ENCODE measurements at places on chromosomes 12 and 14. TPM values are rescaled to one million over a fixed set of nuclear protein-coding genes. Genes with fewer than 3 reads are reported as not detected.

GRCh38 chr12:67742461-67742860 is 93.9 kb downstream of the DYRK2 start:
- no peaks in the 10 kb centered on the region for H3K27me3 ChIP-seq
- H3K4me3 ChIP-seq, result no peak overlapping the region
- H3K4me1 ChIP-seq, result no peaks in the 10 kb centered on the region
- no peak overlapping the region for H3K27ac ChIP-seq
- H3K36me3 ChIP-seq, result no peaks in the 10 kb centered on the region

GRCh38 chr12:82966001-82966559 is 279.4 kb downstream of the TMTC2 start:
- no peak overlapping the region for H3K27ac ChIP-seq
- no peak overlapping the region for H3K4me3 ChIP-seq
- no peaks in the 10 kb centered on the region for H3K36me3 ChIP-seq
- DNase-seq, result no peak

DNA sequence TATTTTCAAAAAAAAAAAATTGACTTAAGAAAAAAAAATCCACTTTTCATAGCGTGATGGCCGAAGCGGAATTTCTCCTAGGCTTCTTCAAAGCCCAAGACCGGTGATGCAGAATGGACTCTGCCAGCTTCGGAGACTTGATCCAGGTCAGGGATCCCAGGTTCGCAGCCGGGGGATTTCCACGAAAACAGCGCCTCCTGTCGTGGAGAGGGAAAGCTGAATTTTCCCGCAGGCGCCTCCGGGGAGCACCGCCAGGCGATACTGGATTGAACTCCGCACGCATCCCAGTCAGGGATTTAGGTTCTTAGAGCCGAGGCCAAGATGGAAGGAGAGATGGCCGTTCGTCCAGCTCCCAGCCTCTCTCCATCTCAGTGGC is 2.1 kb downstream of the TTC6 start:
- no peaks in the 10 kb centered on the region for H3K36me3 ChIP-seq
- H3K4me3 ChIP-seq, result no peak overlapping the region
- H3K27ac ChIP-seq, result no peak overlapping the region
- no peak for DNase-seq
- H3K4me1 ChIP-seq, result peaks cover 10% of the 10 kb centered on the region

Gene SRSF5
- total RNA-seq, result 291 TPM

- no peak for DNase-seq
- H3K4me3 ChIP-seq, result no peak overlapping the region
- H3K27ac ChIP-seq, result no peak overlapping the region
- no peaks in the 10 kb centered on the region for H3K36me3 ChIP-seq
- H3K4me1 ChIP-seq, result no peaks in the 10 kb centered on the region
Observed at GRCh38 chr12:51430196-51430895, 5.7 kb downstream of the SLC4A8 start.

Gene SERPINA4
- total RNA-seq, result not detected

- no peaks in the 10 kb centered on the region for H3K4me1 ChIP-seq
- no peaks in the 10 kb centered on the region for H3K27me3 ChIP-seq
- H3K27ac ChIP-seq, result no peak overlapping the region
Observed at GRCh38 chr14:43687921-43688320, 819.2 kb downstream of the FSCB start.

DNA sequence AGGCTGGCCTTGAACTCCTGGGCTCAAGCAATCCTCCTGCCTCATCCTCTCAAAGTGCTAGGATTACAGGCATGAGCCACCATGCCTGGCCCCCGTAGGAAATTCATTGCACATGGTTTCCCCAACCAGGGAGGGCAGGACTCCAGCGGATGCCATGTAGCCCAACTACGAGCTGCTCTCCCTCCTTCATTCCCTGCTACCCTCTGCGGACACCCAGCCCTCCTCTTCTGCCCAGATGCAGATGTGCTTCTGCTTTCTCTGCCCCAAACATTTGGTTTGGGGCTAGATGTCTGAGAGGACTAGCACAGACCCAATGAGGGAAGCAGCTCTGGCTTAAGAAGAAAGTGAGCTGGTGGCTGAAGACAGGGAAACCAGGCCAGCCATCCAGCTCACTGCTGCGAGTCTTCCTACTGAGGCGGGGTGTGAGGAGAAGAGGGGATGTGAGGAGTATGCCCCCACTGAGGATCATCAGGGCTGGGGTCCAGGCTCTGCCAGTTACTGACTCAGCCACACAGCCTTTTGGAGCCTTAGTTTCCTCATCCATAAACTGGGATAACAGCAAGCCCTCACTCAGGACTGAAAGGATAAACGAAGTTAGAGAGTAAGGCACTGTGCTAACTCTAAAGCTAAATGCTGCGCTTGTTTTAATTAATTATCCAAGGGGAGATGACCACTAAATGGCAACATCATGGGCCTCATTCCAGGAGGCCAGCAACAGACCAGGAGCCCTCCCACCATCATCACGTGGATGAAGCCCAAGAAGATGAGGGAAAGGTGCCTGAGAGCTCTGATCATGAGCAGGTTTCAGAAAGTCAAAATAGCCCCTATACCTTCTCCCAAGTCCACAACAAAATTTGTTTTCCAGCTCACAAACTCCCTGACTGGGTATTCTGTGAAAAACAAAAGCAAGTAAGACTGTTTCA is 10.9 kb downstream of the CTDSP2 start:
- DNase-seq, result no peak
- no peak overlapping the region for H3K27ac ChIP-seq
- H3K27me3 ChIP-seq, result no peaks in the 10 kb centered on the region
- no peaks in the 10 kb centered on the region for H3K36me3 ChIP-seq
- peak overlapping the region; percentile 42 for H3K4me3 ChIP-seq

GRCh38 chr12:20063116-20063515 is 305.2 kb upstream of the PDE3A start:
- no peaks in the 10 kb centered on the region for H3K4me1 ChIP-seq
- H3K27me3 ChIP-seq, result no peaks in the 10 kb centered on the region
- H3K36me3 ChIP-seq, result no peaks in the 10 kb centered on the region
- H3K27ac ChIP-seq, result no peak overlapping the region
- no peak overlapping the region for H3K4me3 ChIP-seq

- no peak overlapping the region for H3K4me3 ChIP-seq
- no peak overlapping the region for H3K27ac ChIP-seq
- no peak for DNase-seq
- no peaks in the 10 kb centered on the region for H3K27me3 ChIP-seq
- no peaks in the 10 kb centered on the region for H3K4me1 ChIP-seq
Observed at GRCh38 chr12:87870061-87870460, 159.1 kb downstream of the C12orf50 start.

DNA sequence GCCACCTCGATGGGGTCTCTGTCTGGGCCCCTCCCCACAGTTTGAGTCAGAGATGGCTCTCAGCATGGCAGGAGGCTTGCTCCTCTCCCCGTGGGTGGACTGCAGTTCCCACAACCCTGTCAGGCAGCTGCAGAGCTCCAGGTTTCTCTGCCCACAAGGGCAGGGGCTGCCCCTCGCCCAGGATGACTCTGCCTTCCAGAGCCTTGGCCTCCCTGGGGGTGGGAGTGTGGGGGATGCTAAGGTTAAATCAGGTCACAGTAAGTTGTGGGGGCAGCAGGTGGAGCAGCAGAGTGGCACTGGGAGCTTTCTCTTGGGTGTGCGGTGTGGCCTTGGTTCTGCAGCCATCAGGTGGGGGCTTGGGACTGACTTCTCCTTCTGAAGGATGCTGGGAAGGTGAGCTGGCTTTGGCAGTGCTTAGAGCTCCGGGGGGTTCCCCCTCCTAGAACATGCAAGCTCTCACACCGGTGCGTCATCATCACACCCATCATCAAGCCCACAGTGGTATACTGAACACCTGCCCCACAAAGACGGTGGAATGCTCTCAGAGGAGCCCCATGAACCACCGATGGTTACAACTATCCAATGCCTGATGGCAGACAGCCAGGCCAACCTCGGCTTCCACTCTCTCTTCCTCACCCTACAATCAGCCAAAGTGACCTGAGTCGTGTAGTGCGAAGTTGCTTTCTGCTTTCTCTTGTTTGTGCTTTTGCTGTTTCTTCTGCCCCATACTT is 39.7 kb downstream of the ERH start:
- H3K4me3 ChIP-seq, result no peak overlapping the region
- no peak overlapping the region for H3K27ac ChIP-seq

Gene INHBE
- 0.38 TPM for total RNA-seq

- H3K27me3 ChIP-seq, result no peaks in the 10 kb centered on the region
- no peaks in the 10 kb centered on the region for H3K4me1 ChIP-seq
- no peak overlapping the region for H3K4me3 ChIP-seq
- no peak overlapping the region for H3K27ac ChIP-seq
Observed at GRCh38 chr12:65536876-65537681, 258.6 kb downstream of the MSRB3 start.

DNA sequence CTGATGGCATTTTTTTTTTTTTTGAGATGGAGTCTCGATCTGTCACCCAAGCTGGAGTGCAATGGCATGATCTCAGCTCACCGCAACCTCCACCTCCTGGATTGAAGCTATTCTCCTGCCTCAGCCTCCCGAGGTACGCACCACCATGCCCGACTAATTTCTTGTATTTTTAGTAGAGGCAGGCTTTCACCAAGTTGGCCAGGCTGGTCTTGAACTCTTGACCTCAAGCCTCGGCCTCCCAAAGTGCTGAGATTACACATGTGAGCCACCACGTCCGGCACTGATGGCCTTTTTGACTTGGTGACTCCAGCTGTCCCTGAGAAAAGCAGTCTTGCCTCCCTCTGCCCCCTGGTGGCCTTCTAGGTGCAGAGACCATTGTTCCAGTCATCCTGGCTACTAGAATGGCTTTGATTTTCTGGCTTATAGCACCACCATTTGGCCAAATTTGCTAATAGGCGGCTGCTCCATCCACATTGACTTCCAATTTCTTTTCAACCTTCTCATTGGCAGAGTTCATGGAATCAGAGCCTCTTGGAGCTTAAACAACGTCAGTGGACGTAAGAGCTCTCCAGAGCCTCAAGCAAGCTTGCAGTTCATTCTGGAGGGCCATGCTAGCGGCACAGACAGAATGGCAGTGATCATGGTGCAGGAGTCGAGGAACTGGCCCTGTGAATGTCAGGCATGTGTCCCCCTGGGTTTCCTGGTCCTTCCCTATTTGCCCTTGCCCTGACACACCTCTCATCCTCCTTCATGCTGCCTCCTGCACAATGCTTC is 25.4 kb upstream of the EIF4B start:
- no peaks in the 10 kb centered on the region for H3K36me3 ChIP-seq
- no peak overlapping the region for H3K4me3 ChIP-seq
- no peak overlapping the region for H3K27ac ChIP-seq
- no peaks in the 10 kb centered on the region for H3K4me1 ChIP-seq
